ENCODE measurements at places on chromosomes 12 and 14.

- DNase-seq: no peak
Measured at GRCh38 chr14:28774764-28775735, 8.5 kb downstream of the FOXG1 start.

DNA sequence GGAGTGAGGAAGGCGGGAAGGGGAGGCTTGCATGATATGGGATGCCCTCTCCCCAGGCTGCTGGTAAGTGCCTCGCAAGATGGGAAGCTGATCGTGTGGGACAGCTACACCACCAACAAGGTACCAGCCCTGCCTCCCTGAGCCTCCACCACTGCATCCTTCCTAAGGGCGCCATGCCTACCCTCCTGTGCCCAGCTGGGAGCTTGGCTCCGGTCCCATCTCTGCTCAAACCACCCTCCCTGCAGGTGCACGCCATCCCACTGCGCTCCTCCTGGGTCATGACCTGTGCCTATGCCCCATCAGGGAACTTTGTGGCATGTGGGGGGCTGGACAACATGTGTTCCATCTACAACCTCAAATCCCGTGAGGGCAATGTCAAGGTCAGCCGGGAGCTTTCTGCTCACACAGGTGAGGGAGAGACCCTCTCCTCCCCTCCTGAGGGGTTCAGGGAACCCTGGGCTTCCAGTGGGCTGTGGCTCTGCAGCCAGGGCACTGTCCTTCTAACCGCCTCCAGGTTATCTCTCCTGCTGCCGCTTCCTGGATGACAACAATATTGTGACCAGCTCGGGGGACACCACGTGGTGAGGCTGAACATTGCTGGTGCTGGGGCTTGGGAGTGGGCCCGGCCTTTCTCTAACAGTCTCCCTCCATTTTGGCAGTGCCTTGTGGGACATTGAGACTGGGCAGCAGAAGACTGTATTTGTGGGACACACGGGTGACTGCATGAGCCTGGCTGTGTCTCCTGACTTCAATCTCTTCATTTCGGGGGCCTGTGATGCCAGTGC, 2.6 kb downstream of the GNB3 start:
- DNase-seq: no peak

DNA sequence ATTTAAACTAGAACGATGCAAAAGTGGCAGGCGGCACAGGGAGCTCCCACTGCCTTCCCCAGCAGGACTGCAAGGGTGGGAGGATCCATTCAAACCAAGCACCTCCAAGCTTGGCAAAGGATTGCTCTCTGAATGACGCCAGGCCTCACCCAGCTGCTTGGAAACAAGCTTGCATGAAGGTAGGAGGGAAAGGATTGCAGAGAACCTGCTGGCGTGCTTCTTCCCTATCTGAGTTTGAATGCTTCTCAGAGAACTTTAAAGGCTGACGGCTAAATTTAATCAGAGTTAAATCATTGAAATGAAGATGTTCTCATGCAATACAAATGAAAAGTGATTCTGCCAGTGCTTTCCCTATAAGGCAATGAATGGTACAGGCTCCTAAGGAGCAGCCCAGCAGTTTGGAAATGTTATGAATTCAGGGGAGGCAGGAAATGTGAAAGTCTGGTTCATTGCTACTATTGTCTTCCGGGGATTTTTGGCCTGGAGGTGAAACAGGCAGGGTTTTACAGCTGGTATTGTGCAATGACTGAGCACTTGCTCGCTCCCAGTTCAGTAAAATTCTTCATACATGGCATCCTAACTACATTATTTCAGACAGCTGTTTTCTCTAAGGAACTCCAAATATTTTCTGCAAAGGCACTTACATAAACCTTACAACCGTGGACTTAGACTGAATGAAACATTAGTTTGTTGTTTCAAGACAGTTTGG, 31.9 kb upstream of the DUSP6 start:
- no peak for DNase-seq

DNA sequence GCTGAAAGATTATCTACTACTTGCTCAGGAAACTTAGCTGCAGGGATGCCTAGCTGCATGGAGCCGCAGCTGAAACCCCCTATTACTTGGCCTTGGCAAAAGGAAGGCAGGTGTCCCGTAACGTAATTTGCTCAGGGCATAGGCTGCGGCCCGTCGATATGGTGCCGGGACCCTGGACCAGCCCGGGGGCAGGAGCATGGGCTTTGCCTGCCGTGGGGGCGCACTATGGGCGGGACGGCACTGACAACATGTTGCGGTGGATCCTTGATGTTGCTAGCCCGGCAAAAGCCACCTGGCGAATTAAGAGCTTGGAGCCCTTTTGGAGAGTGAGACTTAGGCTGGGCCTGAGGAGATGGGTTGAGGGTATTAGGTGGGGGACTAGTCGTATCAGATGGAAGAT, 1551.2 kb downstream of the AACS start:
- DNase-seq: no peak

DNA sequence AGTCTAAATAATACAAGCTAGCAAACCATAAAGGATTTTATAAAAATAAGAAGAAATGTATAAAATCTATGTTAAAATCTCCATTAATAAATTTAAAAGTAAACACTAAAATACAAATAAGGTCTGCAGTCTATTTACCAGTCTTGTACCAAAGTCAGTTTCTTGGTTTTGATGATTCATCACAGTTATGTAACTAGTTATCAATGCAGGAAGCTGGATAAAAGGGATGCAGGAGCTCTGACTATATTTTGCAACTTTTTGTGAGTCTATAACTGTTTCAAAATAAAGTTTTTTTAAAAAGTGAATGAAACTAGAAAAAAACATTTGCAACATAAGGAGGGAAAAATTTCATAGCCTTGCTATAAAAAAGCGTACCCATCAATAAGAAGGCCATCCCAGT, 151.5 kb downstream of the DERA start:
- no peak for DNase-seq

DNA sequence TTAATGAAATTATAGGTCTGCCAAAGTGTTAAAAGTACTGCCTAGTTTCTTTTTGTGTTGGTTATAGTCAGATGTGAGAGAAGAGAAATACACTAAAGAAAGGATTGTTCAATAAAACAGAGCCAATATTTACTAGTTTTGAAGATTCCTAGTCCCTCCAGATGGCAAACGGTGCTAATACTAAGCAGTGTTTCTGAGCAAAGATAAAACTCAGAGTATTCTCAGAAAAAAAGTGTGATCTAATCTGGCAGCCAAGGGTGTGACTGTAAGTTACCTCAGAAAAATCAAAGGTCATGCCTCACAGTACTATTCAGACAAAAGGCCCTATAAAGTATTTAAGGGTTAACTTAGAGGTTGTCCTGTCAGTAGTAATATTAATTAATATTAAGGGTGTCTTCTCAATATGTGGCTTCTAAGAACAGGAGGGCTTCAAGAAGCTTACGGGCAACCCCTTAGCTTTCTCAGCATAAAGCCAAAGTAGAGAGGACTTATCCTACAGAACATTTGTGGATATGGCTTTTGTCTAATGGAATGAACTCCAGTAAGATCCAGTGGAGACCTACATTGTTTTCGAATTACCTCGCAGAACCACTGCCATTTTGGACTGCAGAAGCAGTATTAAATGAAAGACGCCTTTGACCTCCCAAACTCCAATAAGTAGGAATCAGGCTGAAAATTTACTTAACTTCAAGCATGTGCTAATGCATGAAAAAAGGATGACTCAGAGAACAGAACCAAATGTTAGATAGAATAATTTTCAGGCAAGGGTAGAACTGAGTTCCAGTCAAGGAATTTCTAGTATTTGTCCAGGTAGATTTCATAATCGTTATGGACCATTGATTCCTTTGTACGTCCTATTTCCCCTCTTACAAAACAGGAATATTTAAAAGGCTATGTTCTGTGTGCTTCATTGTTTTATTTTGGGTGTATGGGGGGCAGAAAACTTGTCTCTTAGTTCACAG, 46.6 kb downstream of the USP15 start:
- DNase-seq: no peak

DNA sequence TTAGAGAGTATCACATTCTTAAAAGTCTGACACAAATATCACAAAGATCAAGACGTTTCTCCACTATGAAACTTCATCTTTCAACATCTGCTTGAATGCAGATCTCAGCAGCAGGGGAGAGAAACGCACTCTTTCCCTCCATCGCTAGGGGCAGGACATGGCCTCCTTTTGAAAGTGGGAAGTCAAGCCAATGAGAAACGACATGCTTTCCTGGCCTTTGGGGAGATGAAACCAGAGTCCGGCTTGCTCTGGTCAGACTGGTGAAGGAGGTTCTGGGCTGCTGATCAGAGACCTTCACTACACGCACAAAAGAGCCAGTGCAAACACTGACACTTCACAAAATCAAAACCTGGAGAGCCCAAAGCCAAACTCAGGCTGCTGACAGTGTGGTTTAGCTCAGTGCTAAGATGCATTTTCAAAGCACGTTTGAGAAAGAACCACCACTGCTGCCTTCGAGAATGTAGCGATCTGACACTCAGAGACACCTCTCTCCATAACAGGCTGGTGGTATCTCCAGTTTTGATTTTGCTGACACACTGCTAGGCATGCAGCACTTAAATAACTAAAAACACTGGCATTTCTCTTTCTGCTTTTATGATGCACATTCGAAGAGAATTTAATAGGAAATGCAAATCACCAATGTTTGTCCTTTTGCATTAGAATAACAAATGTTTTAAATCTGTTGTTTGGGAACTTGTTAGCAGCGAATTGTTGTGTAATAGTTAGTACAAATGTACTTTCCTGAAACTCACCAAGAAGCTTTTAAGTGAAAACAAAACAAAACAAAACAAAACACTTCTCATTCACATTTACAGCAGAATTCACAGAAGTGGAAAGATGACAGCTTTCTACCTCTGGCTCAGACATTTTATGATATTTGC, 93.9 kb upstream of the OVCH1 start:
- no peak for DNase-seq

- DNase-seq: no peak
Measured at GRCh38 chr12:857611-858010, 91.9 kb downstream of the RAD52 start.

- no peak for DNase-seq
Measured at GRCh38 chr12:104747955-104748354, 210.1 kb downstream of the SLC41A2 start.

- DNase-seq: no peak
Measured at GRCh38 chr12:98109266-98109665, 406.1 kb upstream of the TMPO start.

DNA sequence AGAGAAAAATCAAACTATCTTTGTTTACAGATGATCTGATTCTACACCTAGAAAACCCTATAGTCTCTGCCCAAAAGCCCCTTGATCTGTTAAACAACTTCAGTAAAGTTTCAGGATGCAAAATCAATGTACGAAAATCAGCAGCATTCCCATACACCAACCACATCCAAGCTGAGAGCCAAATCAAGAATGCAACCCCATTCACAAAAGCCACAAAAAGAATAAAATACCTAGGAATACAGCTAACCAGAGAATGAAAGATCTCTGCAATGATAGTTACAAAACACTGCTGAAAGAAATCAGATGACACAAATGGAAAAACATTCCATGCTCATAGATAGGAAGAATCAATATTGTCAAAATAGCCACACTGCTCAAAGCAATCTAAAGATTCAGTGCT, 265.7 kb downstream of the AEBP2 start:
- DNase-seq: no peak

- DNase-seq: no peak
Measured at GRCh38 chr14:36655963-36656686, 5.5 kb upstream of the PAX9 start.

DNA sequence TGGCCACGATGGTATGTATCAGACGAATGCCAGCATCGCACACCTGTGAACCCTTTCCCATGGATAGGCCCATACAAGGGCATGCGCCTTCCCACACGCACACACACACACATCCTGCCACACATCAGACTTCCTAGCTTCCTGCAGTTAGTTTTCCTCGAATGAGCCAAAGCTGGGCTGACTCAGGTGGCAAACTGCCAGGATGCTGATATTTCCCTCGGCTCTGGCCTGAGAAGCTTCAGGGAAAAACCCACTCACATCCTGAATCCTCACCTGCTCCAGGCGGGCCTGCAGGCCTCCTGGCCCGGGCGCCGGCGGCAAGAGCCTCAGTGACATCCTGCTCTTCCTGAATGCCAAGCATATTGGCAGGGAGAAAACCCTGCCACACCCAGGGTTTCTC, 22.4 kb downstream of the CALM1 start:
- no peak for DNase-seq

- no peak for DNase-seq
Measured at GRCh38 chr12:11576104-11576503, 73.4 kb upstream of the ETV6 start.

DNA sequence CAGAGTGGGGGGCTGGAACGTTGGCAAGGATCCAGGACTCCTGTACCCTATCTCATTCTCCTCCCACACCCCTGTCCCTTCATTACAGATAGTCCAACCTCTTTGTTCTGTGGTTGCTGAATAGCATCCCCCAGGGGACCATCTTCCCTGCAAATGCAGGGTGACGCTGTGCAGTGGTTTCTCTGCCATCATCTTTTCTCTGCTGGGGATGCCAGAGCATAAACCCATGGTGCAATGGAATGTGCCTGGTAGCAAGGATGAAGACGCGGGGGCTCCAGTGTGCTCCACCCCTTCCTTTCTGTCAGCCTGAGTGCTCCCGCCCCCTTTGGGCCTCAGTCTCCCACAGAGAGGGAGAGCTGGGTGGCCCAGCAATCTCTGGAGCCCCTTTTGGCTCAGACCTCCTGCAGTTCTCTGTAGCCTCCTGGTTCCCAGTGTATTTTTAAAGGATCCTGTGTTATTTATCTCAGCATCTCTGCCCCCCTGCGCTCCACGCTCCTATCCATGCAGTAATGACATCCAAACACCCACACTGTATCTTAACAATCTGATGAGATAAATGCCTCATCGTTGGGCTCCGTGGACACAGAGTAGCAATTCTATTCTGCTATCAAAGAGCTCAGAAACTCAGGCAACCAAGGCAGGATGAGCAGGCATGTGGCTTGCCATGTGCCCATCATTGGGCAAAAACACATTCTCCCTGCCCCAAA, 212.8 kb downstream of the CACNA1C start:
- no peak for DNase-seq

- no peak for DNase-seq
Measured at GRCh38 chr12:27998170-27998569, 25.6 kb upstream of the PTHLH start.

Data from HEK293T (cell line).